Panc1 (cell line): ENCODE measurements at places on chromosomes 2 and 18. TPM values are rescaled to one million over a fixed set of nuclear protein-coding genes. Genes with fewer than 3 reads are reported as not detected.
A peak's percentile ranks its signal among the peaks of the same experiment; 100 is the strongest.

DNA sequence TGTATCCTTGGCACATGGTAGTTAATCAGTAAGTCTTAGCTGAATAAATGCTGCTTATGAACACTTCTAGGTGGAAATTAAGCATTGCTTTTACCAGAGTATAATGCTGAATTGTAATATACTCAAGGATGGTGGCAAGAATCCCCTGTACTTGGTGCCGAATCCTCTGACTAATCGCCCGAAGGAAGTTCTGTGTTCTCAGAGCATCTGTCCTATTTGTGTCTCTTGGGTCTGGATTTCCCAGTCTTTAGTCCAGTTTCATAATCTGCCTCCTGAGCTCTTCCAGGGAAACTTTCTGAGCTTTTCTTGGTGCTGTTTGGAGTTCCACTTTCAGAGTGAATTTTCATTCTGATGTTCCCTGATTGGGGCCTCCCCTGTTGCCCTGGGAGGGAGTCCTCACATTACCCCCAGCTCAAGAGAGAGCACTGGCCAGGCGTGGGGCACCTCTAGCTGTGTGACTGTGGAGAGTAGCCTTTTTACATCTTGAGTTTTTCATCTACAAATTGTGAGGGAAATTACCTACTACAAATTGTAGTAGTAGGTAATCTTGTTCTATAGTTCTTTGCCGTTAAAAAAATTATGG lies 144.9 kb downstream of the LTBP1 start:
- H3K4me1 ChIP-seq, result no peaks in the 10 kb centered on the region
- H3K27ac ChIP-seq, result no peak overlapping the region
- no peak overlapping the region for H3K4me3 ChIP-seq

DNA sequence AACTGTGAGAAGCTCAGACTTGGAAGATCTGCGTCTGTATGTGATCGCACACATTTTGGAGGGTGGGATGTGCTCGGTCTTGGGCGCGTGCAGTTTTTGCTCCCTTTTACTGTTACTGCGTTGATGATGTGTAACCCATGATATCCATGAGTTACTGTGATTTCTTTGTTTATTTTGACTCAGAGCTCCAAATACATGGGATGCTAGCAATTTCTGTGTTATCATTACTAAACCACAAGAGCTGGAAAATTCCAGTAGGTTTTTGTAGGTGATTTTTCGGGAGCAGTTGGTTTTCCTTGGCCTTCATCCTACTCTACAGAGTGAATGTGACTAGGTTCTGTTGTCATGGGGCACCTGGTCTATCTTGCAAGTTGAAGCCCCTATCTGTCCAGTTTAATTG lies 124.2 kb downstream of the AGAP1 start:
- no peaks in the 10 kb centered on the region for H3K27me3 ChIP-seq
- peaks cover 6% of the 10 kb centered on the region; the same call in 1 of the 2 replicates for H3K4me1 ChIP-seq
- no peaks in the 10 kb centered on the region for H3K36me3 ChIP-seq
- no peak overlapping the region for H3K4me3 ChIP-seq

- H3K4me1 ChIP-seq, result no peaks in the 10 kb centered on the region
- no peak overlapping the region for H3K27ac ChIP-seq
- H3K4me3 ChIP-seq, result no peak overlapping the region
- H3K36me3 ChIP-seq, result no peaks in the 10 kb centered on the region
- H3K27me3 ChIP-seq, result no peaks in the 10 kb centered on the region
These were observed 269.2 kb upstream of the ZNF521 start for GRCh38 chr18:25621144-25621543.

Gene GALNT3
- total RNA-seq, result 0.10 TPM

Gene CABLES1
- total RNA-seq, result 66.4 TPM

Gene PDCD1
- 0.15 TPM for total RNA-seq

- H3K27ac ChIP-seq, result no peak overlapping the region; the same call in 1 of the 2 replicates
- H3K4me1 ChIP-seq, result no peaks in the 10 kb centered on the region
- no peak overlapping the region for H3K4me3 ChIP-seq
- H3K27me3 ChIP-seq, result no peaks in the 10 kb centered on the region
These were observed 180.9 kb downstream of the FIGN start for GRCh38 chr2:163554864-163555263.

GRCh38 chr2:141957321-141957720 lies 173.5 kb downstream of the LRP1B start:
- no peak overlapping the region for H3K4me3 ChIP-seq
- no peaks in the 10 kb centered on the region for H3K4me1 ChIP-seq
- no peaks in the 10 kb centered on the region for H3K36me3 ChIP-seq

DNA sequence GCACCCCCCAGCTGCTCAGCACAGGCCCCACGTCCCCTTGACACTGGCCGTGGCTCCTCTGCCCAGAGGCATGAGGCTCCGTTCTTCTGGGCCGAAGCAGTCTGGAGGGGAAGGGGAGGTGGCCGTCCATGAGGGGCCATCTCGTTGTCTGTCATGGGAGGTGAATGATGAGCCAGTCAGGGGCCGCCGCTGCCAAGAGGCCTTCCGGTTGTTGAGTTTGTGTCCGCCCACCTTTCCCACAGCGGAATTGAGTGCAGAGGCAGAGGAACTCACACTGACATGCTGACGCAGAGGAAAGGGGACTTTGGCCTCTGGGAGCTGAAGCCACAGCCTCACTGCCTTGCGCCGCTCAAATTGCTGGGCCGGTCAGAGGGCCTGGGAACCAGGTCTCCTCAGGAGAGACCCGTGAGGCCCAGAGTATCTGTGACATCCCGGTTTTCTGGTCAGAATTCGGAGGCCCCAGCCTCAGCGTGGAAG lies 268.4 kb downstream of the ATAD2B start:
- no peaks in the 10 kb centered on the region for H3K4me1 ChIP-seq
- no peak for DNase-seq
- no peaks in the 10 kb centered on the region for H3K27me3 ChIP-seq
- no peaks in the 10 kb centered on the region for H3K36me3 ChIP-seq
- H3K4me3 ChIP-seq, result no peak overlapping the region

- no peak overlapping the region for H3K4me3 ChIP-seq
- no peaks in the 10 kb centered on the region for H3K27me3 ChIP-seq
- no peaks in the 10 kb centered on the region for H3K4me1 ChIP-seq
- no peaks in the 10 kb centered on the region for H3K36me3 ChIP-seq
- H3K27ac ChIP-seq, result no peak overlapping the region
These were observed 107.8 kb downstream of the GFPT1 start for GRCh38 chr2:69279211-69279610.

DNA sequence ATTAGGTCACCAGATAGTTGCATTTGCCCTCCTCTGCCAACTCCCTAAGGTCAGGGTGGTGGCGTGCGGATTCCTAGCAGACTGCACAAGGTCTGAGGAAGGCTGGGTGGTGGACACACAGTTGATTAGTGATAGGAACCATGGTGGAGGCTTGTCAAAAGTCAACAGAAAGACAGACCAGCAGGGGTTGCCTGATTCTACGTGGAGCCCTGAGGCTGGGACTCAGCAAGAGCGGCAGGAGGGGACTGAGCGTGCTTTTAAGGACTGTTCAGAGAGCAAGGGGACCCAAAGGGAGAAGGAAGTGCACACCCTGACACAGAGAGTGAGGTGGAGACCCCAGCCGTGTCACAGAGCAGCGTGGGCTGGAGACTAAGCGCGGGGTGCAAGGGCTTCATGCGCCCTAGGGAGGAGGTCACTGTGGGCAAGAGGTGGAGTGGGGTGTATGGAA lies 513.2 kb downstream of the RNF144A start:
- H3K4me1 ChIP-seq, result no peaks in the 10 kb centered on the region
- peaks cover 3% of the 10 kb centered on the region for H3K27me3 ChIP-seq
- no peak overlapping the region for H3K27ac ChIP-seq

GRCh38 chr2:183495589-183496267 lies 371.5 kb downstream of the NUP35 start:
- H3K4me3 ChIP-seq, result no peak overlapping the region
- H3K4me1 ChIP-seq, result no peaks in the 10 kb centered on the region; the same call in 1 of the 2 replicates
- DNase-seq, result no peak
- no peak overlapping the region for H3K27ac ChIP-seq
- no peaks in the 10 kb centered on the region for H3K27me3 ChIP-seq

GRCh38 chr18:55786651-55787272 lies 198.8 kb upstream of the TCF4 start:
- no peak overlapping the region for H3K27ac ChIP-seq
- no peaks in the 10 kb centered on the region for H3K27me3 ChIP-seq
- H3K4me3 ChIP-seq, result no peak overlapping the region

Gene UGT1A10
- total RNA-seq, result not detected

Gene CRIM1
- 290 TPM for total RNA-seq

- H3K36me3 ChIP-seq, result no peaks in the 10 kb centered on the region
- no peak overlapping the region for H3K4me3 ChIP-seq
- no peak for DNase-seq
- no peaks in the 10 kb centered on the region for H3K4me1 ChIP-seq
- no peak overlapping the region for H3K27ac ChIP-seq
- no peaks in the 10 kb centered on the region for H3K27me3 ChIP-seq
These were observed 267.1 kb downstream of the ACTR3 start for GRCh38 chr2:114157057-114157385.

Gene PRKAG3
- not detected for total RNA-seq

- H3K27me3 ChIP-seq, result peaks cover 71% of the 10 kb centered on the region
- H3K27ac ChIP-seq, result no peak overlapping the region
- H3K4me3 ChIP-seq, result no peak overlapping the region
- no peak for DNase-seq
- no peaks in the 10 kb centered on the region; the same call in 1 of the 2 replicates for H3K36me3 ChIP-seq
- H3K4me1 ChIP-seq, result no peaks in the 10 kb centered on the region
These were observed 8.6 kb upstream of the EMX1 start for GRCh38 chr2:72908741-72909140.

GRCh38 chr2:175275539-175275938 lies 94.0 kb upstream of the ATP5MC3 start:
- no peak overlapping the region for H3K27ac ChIP-seq
- H3K4me3 ChIP-seq, result no peak overlapping the region
- peaks cover 14% of the 10 kb centered on the region for H3K27me3 ChIP-seq
- no peaks in the 10 kb centered on the region for H3K4me1 ChIP-seq

DNA sequence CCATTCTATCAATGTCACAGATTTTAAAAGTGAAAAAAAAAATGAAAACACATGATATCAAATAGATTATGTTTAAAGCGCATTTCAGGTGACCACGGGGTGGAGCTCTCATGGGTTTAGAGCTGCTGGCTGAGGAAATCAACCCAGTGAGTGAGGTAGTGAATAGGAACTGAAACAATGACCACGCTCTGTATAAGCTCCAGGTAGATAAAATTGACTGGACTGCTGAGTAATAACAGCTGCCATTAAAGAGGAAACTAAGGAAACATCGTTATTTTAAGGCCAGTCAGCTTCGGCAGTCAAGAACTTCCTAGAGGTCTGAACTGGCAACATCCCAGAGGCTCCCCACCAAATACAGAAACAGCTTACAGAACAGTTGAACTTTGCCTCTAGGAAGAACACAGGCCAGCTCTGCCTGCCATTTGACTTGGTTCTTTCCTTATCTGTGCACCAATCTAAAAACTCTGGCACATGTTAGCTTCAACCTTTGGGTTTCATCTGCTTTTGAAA lies 185.9 kb downstream of the PDE1A start:
- no peaks in the 10 kb centered on the region for H3K36me3 ChIP-seq
- H3K27ac ChIP-seq, result no peak overlapping the region

GRCh38 chr18:62128157-62128556 lies 58.7 kb downstream of the PIGN start:
- DNase-seq, result no peak
- no peaks in the 10 kb centered on the region for H3K27me3 ChIP-seq
- no peaks in the 10 kb centered on the region for H3K36me3 ChIP-seq
- H3K4me1 ChIP-seq, result no peaks in the 10 kb centered on the region

Gene FAM161A
- 10.1 TPM for total RNA-seq

GRCh38 chr2:178397002-178397605 lies 53.9 kb downstream of the PRKRA start:
- no peaks in the 10 kb centered on the region for H3K4me1 ChIP-seq
- no peak overlapping the region for H3K4me3 ChIP-seq
- H3K27me3 ChIP-seq, result no peaks in the 10 kb centered on the region
- peak; percentile 32 for DNase-seq
- H3K36me3 ChIP-seq, result no peaks in the 10 kb centered on the region
- H3K27ac ChIP-seq, result no peak overlapping the region

- H3K4me1 ChIP-seq, result no peaks in the 10 kb centered on the region
- H3K4me3 ChIP-seq, result no peak overlapping the region
- H3K27ac ChIP-seq, result no peak overlapping the region
- no peaks in the 10 kb centered on the region for H3K27me3 ChIP-seq
These were observed 28.9 kb downstream of the RBBP8 start for GRCh38 chr18:22962004-22962403.

Gene VWC2L
- not detected for total RNA-seq

Gene ELAC1
- 4.6 TPM for total RNA-seq

DNA sequence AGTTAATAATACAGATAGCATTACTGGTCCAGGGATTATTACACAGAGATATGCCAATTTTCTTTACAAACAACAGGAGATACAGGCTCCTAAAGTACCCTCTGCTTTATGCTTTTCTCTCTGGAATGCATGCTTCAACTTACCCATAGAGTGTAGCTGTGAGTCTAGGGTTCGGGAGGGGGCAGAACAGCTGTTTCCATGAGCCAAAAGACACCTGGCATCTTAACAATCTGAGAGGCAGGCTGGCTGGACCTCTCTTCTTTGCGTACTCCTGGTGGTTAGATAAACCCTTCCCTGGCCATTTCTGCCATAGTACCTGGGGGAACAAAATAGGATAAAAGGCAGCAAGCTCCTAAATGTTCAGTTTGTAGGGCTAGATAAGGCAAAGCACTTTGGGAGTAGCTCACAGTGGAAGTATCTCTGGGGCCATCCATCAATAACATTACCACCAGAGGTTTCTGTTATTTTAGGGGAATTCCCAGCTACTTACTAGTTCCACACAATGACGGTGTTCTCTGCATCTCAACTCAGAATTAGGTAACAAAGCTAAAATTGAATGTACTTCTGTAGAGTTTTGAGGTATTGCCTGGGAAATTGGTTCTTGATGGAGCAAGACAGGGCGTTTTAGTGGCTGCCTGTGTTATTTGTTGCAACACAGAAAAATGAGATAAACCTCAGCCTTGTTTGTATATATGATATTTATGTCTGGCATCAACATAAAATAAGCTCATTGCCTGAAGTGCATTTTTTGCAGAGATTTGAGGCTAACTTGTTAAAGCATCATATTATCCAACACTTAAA lies 6.2 kb upstream of the CCDC85A start:
- H3K36me3 ChIP-seq, result no peaks in the 10 kb centered on the region
- no peaks in the 10 kb centered on the region for H3K4me1 ChIP-seq
- peaks cover 3% of the 10 kb centered on the region; the same call in 1 of the 2 replicates for H3K27me3 ChIP-seq
- DNase-seq, result no peak

- peaks cover 14% of the 10 kb centered on the region for H3K36me3 ChIP-seq
- H3K27me3 ChIP-seq, result no peaks in the 10 kb centered on the region
- DNase-seq, result no peak
- H3K4me1 ChIP-seq, result no peaks in the 10 kb centered on the region
- no peak overlapping the region for H3K27ac ChIP-seq
These were observed 41.4 kb downstream of the PDK1 start for GRCh38 chr2:172597176-172597842.

Gene WDR35
- total RNA-seq, result 13.8 TPM

DNA sequence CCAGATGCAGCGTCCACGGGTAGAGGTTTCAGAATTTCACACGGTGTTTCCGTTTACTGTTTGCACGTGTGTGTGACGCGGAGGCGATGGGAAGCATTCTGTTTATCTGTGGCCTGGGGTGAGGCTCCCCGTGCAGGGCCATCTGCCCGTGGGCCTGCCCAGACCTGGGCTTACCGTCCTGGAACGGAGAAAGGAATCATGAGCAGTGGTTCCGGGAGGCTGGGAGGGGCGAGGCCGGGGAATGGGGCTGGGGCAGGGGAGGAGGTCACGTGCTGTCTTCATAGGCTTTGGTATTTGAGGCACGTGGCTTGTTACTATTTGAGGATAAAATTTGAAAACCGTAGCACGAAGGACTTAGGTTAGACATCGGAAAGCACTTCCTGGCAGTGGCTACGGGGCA lies 77.9 kb downstream of the RTP5 start:
- H3K36me3 ChIP-seq, result no peaks in the 10 kb centered on the region
- no peak overlapping the region for H3K27ac ChIP-seq
- no peaks in the 10 kb centered on the region for H3K27me3 ChIP-seq
- peaks cover 5% of the 10 kb centered on the region for H3K4me1 ChIP-seq
- no peak overlapping the region for H3K4me3 ChIP-seq
- DNase-seq, result no peak

Gene CYS1
- total RNA-seq, result 20.4 TPM

GRCh38 chr18:58998401-58999203 lies 133.9 kb downstream of the ZNF532 start:
- H3K27me3 ChIP-seq, result no peaks in the 10 kb centered on the region
- H3K4me3 ChIP-seq, result no peak overlapping the region
